ENCODE measurements at places on chromosomes 2 and 18.

DNA sequence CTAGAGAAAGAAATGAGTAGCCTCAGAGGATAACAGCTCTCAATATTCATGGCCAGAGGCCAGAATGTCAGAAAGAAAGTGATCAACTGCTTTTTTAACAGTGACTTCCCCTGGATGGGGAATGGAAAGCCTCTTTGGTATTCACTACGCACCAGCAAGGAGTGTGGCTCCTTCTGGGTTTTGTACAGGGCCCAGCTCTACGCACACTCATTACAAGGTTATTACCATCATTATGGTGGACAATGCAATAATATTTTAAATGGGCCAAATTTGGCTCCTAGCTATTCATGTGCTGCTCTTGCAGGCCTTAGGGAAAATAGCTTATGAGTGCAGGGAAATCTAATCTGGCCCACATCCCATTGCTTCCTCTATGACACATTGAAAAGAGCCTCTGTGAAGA is 1149.5 kb upstream of the FANCL start:
- no peak for DNase-seq

DNA sequence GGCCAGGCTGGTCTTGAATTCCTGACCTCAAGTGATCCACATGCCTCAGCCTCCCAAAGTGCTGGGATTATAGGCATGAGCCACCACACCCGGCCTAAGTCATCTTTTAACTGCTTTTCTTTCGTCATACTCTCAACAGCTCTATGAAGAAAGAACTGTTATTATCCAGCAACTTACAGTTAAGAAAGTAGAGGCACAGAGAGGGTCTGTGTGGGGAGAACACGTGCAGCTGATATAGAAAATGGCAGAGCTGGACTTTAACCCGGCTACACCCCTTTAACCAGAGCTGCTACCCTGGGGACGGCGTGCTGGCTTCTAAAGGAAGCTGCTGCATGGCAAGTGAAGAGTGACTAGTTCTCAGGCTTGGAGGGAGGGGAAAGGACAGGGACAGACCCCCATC is 25.5 kb downstream of the IGFBP2 start:
- DNase-seq, result no peak

DNA sequence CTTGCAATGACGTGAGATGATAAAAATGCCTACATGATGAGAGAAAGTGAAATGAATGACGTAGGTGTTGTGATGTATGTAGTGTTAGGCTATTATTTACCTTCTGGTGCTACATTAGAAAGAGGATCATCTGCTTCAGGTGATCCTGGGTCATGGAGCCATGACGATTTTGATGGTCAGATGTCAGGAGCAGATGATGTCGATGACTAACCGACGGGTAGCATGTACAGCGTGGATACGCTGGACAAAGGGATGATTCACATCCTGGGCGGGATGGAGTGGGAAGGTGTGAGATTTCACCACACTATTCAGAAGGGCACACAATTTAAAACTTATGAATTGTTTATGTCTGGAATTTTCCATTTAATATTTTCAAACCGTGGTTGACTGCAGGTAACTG is 43.5 kb upstream of the ACVR1C start:
- DNase-seq, result no peak

- DNase-seq, result peak; percentile 72
These were observed 10.2 kb downstream of the PREPL start for GRCh38 chr2:44351088-44351487.

GRCh38 chr18:32091325-32091723 is 350 bp upstream of the RNF138 start:
- no peak for DNase-seq

DNA sequence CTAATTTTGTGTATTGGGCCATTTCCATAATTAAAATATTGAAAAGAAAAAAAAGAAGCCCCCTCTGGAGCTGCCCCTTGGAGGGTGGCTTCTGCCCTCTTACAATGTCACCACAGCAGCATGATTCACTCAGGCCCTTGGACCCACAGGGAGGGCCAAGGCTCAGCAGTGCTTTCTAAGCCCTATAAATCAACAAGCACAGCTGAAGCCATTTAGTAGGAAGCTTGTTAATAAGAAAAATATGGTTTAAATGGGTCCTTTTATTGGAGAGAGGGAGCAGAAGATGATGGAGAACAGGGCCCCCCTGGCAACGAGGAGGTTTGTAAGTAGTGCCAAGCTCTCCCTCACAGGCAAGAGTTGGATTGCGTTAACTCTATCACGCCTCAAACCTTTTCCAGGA is 107.6 kb upstream of the FZD7 start:
- DNase-seq, result no peak

DNA sequence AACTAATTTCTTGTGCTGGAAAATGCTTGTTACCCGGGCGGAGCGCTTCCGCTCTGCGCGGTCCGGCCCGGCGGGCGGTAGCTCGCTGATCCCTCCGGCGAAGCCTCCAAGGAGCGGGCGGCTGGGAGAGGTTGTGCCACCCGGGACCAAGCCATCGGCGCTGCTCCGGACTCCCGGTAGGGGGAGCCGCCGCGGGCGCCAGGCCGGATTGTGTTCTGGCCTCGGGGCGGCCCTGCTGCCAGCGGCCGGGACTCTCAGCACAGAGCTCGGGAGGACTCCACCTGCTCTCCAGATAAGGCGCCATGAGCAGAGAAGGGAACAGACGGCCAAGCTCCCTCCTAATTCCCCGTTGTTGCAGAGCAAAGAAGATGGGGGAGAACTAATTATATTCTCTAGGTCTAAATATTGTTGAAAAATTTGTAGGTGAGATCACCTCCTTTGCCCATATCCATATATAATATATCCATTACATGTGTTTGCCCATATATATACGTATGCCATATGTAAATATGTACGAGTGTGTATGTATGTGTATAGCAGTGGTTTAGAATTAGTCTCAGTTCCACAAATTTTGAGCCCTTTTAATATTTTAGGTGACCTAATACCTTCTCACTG is 13.8 kb upstream of the SATB2 start:
- DNase-seq, result peak; percentile 63

- DNase-seq, result no peak
These were observed 124.3 kb upstream of the CYP26B1 start for GRCh38 chr2:72271766-72272641.

DNA sequence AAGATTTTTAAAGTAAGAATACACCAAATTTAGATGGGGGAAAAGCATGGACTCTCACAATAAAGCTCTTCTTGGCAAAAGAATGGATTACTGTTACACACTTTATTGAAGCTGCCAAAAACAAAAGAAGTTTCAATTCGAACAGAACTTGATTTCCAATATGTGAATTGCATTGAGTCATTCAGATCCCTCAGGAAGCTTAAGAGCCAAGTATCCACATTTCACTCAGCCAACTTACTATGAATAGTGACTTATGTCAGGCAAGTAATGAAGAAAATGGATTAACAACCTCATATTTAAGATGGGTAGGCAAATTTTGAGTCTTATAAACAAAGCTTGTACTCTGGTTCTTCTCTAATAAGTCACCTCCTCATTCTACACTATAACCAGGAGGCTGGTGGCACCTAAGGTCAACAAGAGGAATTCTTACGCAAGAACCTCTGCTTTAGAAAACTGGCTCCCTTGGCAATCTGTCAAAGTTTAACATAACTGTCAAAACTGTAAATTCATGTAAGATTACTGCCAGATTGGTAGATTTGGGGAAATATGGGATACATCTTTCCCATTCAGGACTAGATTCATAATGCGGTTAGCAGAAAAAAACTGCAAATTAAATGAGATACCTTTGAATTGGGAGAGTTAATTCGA is 6.0 kb downstream of the HADHA start:
- no peak for DNase-seq

- no peak for DNase-seq
These were observed 15.7 kb upstream of the ACVR2A start for GRCh38 chr2:147829106-147829505.

Data from HAP-1 (cell line).